ENCODE measurements at places on chromosomes 7 and 10.

- H3K27ac ChIP-seq: no peak overlapping the region
- no peak for DNase-seq
- H3K36me3 ChIP-seq: peaks cover 3% of the 10 kb centered on the region
- no peak overlapping the region for H3K4me3 ChIP-seq
- H3K27me3 ChIP-seq: no peaks in the 10 kb centered on the region
Measured at GRCh38 chr7:103048833-103049232, 25.8 kb downstream of the FBXL13 start.

DNA sequence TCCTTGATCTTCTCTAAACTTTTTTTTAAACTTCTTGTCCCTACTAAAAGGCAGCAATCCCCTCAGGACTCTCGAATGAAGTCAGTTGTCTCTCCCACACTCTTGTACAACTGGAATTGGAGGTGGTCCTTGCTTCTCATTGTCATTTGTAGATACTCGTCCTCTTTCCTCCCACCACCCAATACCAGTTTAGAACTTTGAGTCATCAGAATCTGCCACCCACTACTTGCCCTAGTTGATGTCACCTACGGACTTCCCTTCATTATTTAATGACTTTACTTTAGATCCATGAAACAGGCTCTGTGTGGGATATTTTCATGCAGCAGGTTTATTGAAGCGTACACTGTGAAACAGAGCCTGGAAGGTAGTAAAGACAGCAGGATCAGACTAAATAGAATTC is 28.6 kb upstream of the LHFPL3 start:
- H3K36me3 ChIP-seq: no peaks in the 10 kb centered on the region
- H3K27ac ChIP-seq: no peak overlapping the region
- H3K4me3 ChIP-seq: no peak overlapping the region
- no peaks in the 10 kb centered on the region for H3K27me3 ChIP-seq
- no peak for DNase-seq

DNA sequence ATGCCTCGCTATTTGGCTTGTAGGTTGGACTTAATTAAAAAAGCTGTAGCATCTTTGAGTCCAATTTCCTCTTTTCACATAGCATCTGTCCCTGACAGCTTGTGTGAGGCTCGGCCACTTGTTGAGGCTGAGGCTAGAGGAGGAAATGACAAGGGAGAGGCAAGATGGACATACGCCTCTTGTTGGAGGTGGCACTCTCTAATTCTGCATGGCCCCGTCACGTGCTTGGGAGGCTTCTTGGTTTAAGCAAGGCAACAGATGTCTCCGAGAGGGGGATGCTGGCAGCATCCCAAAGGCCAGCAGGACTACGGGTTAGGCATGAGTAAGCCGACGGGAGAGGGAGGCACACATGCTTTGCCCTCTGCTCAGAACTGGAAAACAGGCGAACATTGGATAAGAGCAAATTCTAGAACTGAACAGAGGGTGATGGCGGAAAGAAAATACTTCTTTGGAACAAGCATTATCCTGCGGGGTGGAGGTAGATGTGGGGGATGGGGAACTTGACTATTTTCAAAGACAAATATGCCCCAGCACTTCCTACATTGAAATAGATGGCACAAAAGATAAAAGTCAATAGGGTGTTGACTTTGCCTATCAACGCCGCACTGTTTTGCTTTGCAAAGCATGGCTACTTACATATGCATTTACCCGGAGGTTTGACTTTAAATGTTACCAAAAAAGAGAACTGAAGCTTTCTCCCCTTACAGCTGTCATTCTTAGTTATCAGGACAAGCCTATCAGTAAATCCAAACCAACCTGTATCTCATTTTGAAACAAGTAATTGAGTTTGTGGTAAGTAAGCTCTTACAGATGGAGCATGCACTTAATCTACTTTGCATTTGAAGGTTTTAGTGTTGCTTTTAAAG is 94.8 kb downstream of the CHN2 start:
- H3K36me3 ChIP-seq: no peaks in the 10 kb centered on the region
- no peak overlapping the region for H3K27ac ChIP-seq
- H3K4me3 ChIP-seq: no peak overlapping the region
- H3K4me1 ChIP-seq: peaks cover 46% of the 10 kb centered on the region

- H3K27ac ChIP-seq: no peak overlapping the region
- no peaks in the 10 kb centered on the region for H3K36me3 ChIP-seq
- no peak overlapping the region for H3K4me3 ChIP-seq
- H3K4me1 ChIP-seq: no peaks in the 10 kb centered on the region
Measured at GRCh38 chr7:17677408-17677807, 262.9 kb downstream of the SNX13 start.

DNA sequence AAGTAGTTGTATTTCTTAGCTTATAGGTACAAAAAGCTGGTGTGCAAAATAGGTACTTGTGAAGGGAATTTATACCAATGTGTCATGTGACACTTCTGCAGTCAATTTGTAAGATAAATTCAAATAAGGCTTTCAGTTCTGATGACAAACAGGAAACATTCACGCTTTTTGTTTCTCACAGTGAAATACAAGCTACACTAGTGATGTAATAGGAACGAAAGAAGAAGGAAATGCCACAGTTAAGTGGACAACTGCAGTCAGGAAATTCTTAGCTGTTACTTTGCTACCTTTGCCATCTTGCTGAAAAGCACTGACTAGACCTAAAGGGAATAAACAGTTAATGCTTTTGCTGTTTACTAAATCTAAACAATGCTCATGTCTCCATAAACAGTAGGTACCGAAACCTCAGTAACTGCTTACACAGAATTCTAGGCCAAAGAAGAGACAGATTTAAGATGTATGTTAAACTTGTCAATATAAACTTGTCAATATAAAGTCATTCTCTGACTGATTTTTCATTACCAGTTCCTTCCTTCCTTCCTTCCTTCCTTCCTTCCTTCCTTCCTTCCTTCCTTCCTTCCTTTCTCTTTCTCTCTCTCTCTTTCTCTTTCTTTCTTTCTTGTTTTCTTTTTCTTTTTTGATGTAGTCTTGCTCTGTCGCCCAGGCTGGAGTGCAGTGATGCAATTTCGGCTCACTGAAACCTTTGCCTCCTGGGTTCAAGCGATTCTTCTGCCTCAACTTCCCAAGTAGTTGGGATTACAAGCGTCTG is 10.1 kb downstream of the OTUD1 start:
- no peaks in the 10 kb centered on the region for H3K27me3 ChIP-seq
- H3K4me1 ChIP-seq: peaks cover 33% of the 10 kb centered on the region
- peak; percentile 8 for DNase-seq
- no peak overlapping the region for H3K4me3 ChIP-seq
- H3K36me3 ChIP-seq: peaks cover 11% of the 10 kb centered on the region

DNA sequence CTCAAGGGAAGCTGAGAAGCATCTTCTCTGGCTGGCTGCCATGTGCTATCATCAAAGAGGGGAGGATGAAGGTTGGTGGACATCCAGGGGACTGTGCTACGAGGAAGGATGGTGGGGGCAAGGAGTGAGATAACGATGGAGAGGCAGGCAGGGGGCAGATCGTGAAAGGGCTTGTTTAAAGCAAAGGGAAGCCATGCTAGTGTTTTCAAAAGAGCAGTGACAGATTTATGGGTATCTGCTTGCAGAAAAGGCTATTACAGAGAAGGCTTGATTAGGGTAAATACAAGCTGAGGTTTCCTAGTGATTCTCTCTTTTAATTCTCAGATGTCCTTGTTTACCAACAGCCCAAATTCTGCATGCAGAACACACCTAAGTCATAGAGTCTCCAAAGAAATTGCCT is 88.9 kb upstream of the MKX start:
- no peak for DNase-seq
- H3K36me3 ChIP-seq: no peaks in the 10 kb centered on the region
- no peak overlapping the region for H3K27ac ChIP-seq

DNA sequence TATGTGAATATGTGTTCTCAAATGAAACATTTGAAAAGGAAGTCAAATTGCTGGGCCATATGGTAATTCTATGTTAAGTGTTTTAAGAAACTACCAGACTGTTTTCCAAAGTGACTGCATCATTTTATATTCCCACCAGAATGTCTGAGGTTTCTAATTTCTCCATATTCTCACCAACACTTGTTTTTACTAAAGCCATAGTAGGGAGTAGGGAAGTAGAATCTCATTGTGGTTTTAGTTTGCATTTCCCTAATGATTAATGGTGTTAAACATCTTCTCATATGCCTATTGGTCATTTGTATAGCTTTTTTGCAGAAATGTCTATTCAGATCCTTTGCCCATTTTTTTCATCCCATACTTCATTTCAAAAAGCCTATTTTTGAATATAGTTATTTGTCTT is 9.1 kb upstream of the SEMA4G start:
- no peak overlapping the region for H3K27ac ChIP-seq
- H3K36me3 ChIP-seq: peaks cover 46% of the 10 kb centered on the region
- no peak for DNase-seq
- H3K4me3 ChIP-seq: no peak overlapping the region
- peaks cover 11% of the 10 kb centered on the region for H3K4me1 ChIP-seq

DNA sequence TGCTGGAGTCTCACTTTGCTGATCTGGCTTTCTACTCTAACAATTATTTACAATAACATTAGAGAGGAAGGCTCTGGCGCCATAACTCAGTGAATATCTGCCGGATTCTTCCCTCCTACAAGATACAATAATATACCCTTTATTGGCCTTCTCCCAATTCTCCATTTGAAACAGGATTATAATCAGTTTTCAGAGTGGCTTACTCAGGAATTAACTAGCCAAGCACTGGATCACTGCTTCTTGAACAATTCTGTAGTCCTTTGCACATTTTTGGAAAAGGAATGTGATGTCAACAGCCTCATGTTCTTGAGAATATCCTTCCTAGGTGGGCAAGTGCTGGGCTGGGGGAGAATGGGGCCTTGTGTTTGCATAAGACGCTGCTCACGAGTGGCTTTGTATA is 125.9 kb downstream of the HIPK2 start:
- DNase-seq: no peak
- peaks cover 5% of the 10 kb centered on the region for H3K36me3 ChIP-seq
- no peaks in the 10 kb centered on the region for H3K27me3 ChIP-seq
- H3K4me3 ChIP-seq: no peak overlapping the region
- peaks cover 32% of the 10 kb centered on the region for H3K4me1 ChIP-seq

- no peaks in the 10 kb centered on the region for H3K36me3 ChIP-seq
- peaks cover 13% of the 10 kb centered on the region for H3K27me3 ChIP-seq
- DNase-seq: no peak
Measured at GRCh38 chr7:19665399-19666008, 43.3 kb downstream of the POLR1F start.

- H3K4me1 ChIP-seq: peaks cover 38% of the 10 kb centered on the region
- no peak overlapping the region for H3K4me3 ChIP-seq
- H3K27me3 ChIP-seq: no peaks in the 10 kb centered on the region
- peak overlapping the region; percentile 55 for H3K27ac ChIP-seq
- no peaks in the 10 kb centered on the region for H3K36me3 ChIP-seq
Measured at GRCh38 chr10:100341953-100342626, 4.9 kb upstream of the SCD start.

- H3K4me1 ChIP-seq: no peaks in the 10 kb centered on the region
- no peaks in the 10 kb centered on the region for H3K36me3 ChIP-seq
- no peak overlapping the region for H3K27ac ChIP-seq
- DNase-seq: no peak
- H3K27me3 ChIP-seq: no peaks in the 10 kb centered on the region
Measured at GRCh38 chr7:42432644-42433043, 195.6 kb upstream of the GLI3 start.
